ENCODE measurements at places on chromosomes 11 and 22. TPM values are rescaled to one million over a fixed set of nuclear protein-coding genes. Genes with fewer than 3 reads are reported as not detected.

KRTAP5-1 gene
- total RNA-seq, result not detected

INPP5J gene
- total RNA-seq, result 0.46 TPM

OR51B2 gene
- 0.13 TPM for total RNA-seq

FAM83F gene
- total RNA-seq, result under 0.01 TPM

OR5W2 gene
- total RNA-seq, result not detected

GGTLC2 gene
- total RNA-seq, result not detected

PMM1 gene
- 23.5 TPM for total RNA-seq

PSMA1 gene
- 129 TPM for total RNA-seq

ENTHD1 gene
- total RNA-seq, result not detected

RNF214 gene
- total RNA-seq, result 10.7 TPM

E2F8 gene
- total RNA-seq, result 0.13 TPM

ARFIP2 gene
- 49.1 TPM for total RNA-seq

OR51E2 gene
- total RNA-seq, result not detected

POU2AF2 gene
- total RNA-seq, result not detected

FOLH1 gene
- total RNA-seq, result not detected

GRK3 gene
- 1.2 TPM for total RNA-seq

MYBPC3 gene
- total RNA-seq, result not detected

DERL3 gene
- total RNA-seq, result 0.85 TPM

CASP1 gene
- 18.1 TPM for total RNA-seq

KCNJ11 gene
- not detected for total RNA-seq

GAB4 gene
- not detected for total RNA-seq

SEC14L6 gene
- total RNA-seq, result 0.40 TPM

SLC16A8 gene
- 0.53 TPM for total RNA-seq

SUN2 gene
- total RNA-seq, result 142 TPM

ART1 gene
- total RNA-seq, result not detected

ARAP1 gene
- total RNA-seq, result 160 TPM

HEPN1 gene
- not detected for total RNA-seq

APOBEC3B gene
- 2.0 TPM for total RNA-seq

WBP2NL gene
- total RNA-seq, result 0.73 TPM

PTDSS2 gene
- total RNA-seq, result 30.7 TPM
